ENCODE measurements at places on chromosomes 16 and 17.

- DNase-seq = no peak
Measured at GRCh38 chr17:14305785-14306496, 5.1 kb downstream of the HS3ST3B1 start.

DNA sequence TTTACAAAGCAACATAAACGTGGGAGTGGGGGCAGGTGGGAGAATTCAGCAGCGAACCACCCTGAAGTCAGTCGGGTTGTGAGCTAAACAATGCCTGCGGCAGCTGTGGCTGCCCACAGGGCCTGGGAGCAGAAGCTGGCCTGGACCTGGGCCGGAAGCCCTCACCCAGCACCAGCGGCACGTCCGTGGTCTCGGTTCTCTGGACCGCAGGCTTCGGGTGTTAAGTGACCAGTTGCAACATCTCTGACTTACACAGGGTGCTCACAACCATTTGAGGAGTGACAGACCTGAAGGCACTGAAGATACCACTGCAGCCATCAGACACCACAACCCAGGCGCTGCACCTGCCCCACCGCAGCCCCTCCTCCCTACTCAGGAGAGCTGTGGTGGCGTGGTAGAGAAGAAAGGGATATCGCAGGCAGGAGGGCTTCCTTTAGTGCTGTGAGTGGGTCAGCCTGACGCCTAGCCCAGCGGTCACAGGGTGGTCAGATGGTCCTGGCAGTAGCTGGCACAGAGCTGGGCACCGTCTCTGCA lies 33.8 kb downstream of the CBFA2T3 start:
- no peak for DNase-seq

DNA sequence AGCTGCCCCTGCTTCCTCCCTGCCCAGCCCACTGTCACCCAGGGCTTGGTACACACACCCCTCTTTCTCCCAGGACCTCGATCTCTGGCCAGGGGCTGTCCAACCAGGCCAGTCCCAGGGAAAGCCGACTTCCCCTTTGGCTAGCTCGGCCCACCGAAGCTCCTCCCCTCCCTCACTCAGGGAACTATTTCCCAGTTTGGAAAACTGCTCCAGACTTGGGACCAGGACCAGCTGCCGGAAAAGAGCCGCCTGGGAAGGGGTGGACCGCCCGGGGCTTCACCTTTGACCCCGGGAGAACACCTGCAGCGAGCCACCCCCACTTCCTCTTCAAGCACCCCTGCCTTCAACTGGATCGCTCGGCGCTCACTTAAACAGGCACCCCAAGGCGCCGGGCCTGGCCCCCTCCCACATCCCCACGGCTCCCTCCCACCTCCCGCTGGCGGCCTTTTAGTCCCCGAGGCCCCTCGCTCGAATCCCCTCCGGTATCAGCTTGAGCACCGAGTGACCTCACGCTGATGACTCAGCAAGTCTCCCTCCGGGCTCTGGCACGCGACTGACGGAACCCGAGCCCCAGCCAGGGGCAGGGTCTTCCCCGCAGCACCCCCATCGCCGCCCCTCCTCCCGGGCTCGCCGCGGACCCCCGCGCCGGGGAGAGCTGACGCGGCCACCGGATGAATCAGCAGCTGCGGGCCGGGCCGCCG lies 934 bp downstream of the MAFG start:
- peak; percentile 66 for DNase-seq

GRCh38 chr17:79272220-79272619 lies 197.6 kb downstream of the ENGASE start:
- no peak for DNase-seq

DNA sequence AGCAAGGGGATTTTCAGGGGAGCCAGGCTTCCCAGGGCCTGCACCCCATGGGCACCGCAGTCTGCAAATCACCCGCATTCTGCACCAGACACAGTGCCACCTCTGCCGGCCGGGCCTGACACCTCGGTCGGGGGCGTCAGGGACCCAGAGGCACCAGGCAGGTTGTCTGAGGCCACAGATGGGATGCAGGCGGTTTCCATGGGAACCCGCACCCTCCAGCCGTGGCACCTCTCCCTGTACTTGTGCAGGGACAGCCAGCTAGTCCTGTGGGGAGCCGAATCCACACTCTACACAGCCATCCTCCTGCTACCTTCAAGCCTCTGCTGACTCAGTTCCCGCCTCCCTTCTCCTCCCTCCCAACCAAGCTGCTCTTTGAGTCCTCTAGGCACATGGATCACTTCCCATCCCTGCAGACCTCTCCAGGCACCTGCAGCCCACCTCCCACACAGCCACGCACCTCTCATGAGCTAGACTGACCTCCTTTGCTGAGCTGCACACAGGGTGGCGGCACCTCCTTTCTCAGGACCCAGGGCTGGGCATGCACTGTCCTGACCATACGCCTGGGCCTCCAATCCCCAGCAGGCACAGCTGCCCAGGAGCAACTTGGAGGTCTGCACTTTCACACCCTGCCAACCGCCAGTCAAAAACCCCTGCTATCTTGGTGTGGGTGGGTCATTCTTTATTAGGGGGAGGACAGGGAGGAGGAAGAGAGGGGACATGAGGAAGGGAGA lies 119.5 kb downstream of the C16orf78 start:
- no peak for DNase-seq

GRCh38 chr16:17392127-17392856 lies 78.5 kb downstream of the XYLT1 start:
- DNase-seq = no peak

DNA sequence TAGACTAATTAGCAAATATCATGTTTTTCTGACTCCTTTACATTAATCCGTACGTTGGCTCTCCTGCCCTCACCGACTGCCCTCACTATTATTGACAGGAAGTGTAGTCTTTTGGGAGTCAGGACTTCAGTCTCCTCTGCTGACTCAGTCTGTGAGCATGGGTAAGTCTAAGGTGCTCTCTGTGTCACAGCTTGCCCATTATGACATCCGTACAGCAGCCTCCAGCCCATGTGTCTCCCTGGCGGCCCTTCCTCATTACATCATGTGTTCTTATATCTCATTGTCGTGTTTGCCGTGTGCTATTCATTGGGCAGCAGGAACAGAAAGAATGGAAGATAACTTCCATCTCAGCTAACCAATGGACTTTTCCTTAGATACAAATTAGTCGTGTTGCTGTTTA lies 77.5 kb downstream of the MRTFB start:
- DNase-seq = no peak

DNA sequence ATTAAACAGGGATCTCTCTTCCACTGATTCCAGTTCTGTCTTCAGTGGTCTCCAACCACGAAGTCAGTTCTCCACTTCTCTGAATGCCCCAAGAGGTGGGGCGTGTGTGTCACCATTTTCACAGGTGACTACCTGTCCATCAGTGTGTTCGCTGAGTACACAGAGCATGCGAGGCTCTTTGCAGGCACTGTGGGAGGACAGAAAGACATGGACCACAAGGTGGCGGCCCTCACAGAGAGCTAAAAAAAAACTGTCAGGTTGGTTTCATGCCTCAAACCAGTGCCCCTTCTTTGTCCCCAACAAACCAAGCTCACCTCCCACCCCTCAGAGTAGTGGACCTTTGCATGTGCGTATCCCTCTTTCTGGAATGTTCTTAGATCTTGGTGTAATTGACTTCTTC lies 13.8 kb downstream of the EMP2 start:
- no peak for DNase-seq

GRCh38 chr17:43554857-43555256 lies 8.7 kb upstream of the ETV4 start:
- DNase-seq = no peak

DNA sequence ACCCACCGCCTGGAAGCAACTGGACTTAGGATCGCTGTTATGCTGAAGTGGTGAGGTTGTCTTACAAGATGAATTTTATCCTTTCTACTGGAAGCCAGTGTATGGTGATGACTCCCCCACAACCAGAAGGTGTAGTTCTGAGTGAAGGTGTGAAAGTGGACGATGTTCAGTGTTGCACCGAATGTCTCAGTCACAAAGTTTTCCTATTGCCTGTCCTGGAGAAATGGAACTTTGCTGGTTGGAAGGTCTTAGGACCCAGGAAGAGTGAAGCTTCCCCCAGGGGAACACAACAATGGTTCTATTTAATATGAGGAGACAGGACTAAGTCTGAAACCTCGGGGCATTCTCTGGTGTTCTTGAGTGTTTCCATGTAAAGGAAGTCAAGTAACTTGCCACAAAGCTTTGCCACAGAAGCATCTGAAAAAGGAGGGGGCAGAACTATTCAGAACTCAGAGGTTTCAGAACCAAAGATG lies 44.2 kb downstream of the USP22 start:
- DNase-seq = no peak

DNA sequence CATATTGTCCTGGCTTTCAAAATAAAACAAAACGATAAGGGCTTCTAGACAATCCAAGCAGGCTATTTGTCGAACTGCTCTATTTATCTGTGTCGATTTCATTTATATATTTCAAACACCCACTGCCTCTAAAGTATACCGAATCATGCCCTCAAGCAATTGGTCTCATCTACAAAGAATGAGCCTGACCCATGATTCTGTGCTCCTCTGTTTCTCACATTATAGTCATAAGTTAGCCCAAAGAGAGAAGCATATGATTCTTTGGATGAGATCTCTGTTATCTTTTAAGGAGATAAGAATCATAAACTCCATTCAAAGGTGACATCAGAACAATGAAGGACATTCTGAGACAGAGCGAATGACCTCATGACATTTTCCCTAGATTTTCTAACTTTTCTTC lies 191.1 kb downstream of the MAP2K6 start:
- no peak for DNase-seq

- no peak for DNase-seq
Measured at GRCh38 chr17:5915337-5915736, 154.8 kb upstream of the WSCD1 start.

DNA sequence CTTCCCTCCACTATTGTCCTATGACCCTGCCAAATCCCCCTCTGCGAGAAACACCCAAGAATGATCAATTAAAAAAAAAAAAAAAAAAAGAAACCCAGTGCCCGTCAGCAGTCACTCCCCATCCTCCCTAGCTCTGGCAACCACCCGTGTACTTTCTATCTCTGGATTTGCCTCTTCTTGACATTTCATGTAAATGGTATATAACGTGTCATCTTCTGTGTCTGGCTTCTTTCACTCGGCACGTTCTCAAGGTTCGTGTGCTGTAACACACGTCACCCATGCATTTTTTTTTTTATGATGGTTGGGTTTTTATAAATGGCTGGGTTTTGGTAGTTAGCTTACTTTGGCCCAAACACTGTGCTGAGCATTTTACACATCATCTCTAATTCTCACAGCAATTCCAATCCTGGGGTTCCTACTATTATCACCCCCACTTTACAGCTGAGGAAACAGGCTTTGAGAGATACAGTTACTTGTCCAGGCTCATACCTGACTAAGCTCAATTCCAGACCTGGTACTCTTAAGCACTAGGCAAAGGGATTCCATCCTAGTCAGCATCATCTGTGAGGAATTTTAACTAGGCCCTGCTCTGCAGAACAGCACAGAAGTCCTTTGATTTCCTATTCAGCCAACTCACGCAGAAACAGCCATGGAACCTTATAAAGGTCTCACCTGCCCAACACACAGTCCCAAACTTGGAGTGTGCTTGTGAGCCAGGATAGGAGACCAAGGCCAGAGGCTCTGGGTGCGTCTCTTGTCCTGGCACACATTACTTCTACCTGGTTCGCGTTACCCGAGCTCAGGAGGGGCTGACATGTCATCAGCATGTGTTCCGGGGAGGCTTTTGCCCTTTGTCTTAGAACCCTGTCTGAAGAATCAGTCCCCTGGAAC lies 11.7 kb downstream of the NDUFAB1 start:
- DNase-seq = no peak

- no peak for DNase-seq
Measured at GRCh38 chr16:191831-192230, 11.6 kb downstream of the HBQ1 start.

- no peak for DNase-seq
Measured at GRCh38 chr17:42904110-42904469, 3.5 kb downstream of the G6PC1 start.

GRCh38 chr17:14078027-14078426 lies 8.7 kb downstream of the COX10 start:
- no peak for DNase-seq

GRCh38 chr16:57711346-57711745 lies 16.7 kb downstream of the DRC7 start:
- no peak for DNase-seq

DNA sequence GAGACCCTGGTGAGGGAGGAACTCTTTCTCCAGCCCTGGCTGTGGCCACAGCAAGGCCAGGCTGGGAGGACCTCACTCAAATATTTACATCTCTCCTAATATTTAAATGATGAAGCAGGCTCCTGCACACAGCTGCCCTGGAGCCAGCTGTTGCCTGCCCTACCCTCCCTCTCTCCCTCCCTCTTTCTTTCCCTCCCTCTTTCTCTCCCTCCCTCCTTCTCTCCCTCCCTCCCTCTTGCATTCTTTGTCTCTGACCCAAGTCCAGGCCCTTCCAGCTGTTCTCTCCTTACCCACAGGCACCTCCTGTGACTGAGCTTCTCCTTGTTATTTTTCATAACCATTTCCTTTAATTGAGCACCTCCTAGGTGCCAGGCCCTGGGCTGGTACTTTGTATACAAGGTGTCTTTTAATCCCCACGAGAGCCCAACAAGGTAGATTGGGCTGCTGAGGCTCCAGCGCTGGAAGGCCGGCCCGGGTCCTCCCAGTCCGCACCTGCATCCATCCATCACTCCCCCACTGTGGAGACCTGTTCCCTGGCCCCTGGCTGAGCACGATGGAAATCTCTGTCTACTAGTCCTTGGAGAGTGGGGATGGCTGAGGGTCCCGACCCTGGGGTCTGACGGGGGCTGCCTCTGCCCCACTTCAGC lies 242.3 kb downstream of the SEC14L1 start:
- DNase-seq = no peak

DNA sequence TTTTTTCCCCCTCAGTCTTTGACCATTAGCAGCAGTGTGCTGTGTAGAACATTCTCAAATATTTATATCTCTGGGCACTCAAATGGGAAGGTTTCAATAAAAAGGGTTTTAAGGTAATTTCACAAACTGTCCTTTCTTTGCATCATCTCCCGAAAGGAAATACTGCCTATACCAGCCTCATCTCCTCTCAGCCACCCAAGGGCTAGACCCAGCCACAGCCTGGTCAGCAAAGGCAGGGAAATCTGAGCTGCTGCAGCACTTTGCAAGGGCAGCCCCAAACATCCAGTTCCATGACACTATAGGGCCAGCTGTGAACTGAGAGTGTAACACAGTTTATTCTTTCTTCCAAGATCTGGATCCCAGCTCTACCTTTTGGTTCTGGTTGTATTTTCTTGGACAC lies 28.9 kb downstream of the TMEM11 start:
- DNase-seq = no peak

DNA sequence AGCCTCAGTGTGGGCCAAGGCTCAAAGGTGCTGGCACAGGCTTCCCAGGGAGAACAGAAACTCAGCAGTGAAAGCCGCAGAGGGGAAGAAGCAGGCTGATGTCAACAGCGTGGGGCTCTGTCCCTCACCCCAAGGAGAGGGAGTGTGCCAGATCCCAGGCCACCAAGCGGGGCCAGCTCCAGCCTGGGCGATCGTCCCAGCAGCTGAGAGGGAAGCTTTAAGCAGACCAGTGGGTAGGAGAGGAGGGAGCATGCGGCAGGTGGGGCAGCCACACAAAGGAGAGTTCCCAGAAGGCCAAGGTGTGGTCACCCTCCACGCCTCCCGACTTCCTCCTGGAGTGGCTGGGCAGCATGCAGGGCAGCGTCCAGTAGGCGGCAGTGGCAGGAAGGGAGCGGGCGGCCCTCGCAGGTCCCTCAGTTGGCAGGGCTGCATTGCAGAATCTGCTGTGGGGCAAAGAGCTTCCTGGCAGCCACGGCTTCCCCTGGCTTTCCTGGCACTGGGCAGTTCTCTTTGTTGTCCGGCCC lies 6.0 kb downstream of the SYNGR2 start:
- DNase-seq = no peak

- DNase-seq = no peak
Measured at GRCh38 chr16:84579936-84580335, 37.9 kb downstream of the COTL1 start.

- no peak for DNase-seq
Measured at GRCh38 chr17:77528516-77529327, 388.0 kb downstream of the SEC14L1 start.

All from stimulated activated CD4-positive, alpha-beta T cell treated with anti-CD3 and anti-CD28 coated beads, Interleukin-2, amount 100 ng/mL, for 4 hours (primary cell).